AG09319 (cell line): ENCODE measurements at places on chromosomes 5 and 9.

- no peak for DNase-seq
Measured at GRCh38 chr5:24320643-24321042, 324.1 kb downstream of the CDH10 start.

GRCh38 chr9:18785604-18786003 lies 247.4 kb downstream of the SAXO1 start:
- DNase-seq = no peak

DNA sequence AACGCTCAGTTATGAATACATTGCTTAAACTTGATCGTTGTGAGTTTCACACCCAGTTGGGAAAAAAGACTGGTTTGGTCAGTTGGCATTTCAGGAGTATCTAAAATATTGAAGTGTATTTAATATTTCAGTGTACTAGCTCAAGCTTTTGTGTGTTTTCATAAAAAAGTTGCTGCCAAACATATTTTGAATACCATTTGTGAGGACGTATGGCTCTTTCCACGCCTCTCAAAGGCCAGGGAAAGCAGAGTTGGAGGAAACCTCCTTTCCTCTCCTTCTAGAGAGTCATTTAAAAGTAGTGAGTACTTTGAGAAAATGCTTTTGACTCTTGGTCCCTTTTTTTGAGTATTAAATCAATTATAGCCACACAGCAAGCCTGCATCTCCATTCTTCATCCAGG lies 43.2 kb upstream of the ANKRD33B start:
- no peak for DNase-seq

GRCh38 chr5:142420561-142421227 lies 95.9 kb upstream of the SPRY4 start:
- DNase-seq = no peak

GRCh38 chr5:160036884-160037283 lies 27.9 kb downstream of the TTC1 start:
- DNase-seq = no peak

- no peak for DNase-seq
Measured at GRCh38 chr5:213803-214395, 4.1 kb downstream of the CCDC127 start.

DNA sequence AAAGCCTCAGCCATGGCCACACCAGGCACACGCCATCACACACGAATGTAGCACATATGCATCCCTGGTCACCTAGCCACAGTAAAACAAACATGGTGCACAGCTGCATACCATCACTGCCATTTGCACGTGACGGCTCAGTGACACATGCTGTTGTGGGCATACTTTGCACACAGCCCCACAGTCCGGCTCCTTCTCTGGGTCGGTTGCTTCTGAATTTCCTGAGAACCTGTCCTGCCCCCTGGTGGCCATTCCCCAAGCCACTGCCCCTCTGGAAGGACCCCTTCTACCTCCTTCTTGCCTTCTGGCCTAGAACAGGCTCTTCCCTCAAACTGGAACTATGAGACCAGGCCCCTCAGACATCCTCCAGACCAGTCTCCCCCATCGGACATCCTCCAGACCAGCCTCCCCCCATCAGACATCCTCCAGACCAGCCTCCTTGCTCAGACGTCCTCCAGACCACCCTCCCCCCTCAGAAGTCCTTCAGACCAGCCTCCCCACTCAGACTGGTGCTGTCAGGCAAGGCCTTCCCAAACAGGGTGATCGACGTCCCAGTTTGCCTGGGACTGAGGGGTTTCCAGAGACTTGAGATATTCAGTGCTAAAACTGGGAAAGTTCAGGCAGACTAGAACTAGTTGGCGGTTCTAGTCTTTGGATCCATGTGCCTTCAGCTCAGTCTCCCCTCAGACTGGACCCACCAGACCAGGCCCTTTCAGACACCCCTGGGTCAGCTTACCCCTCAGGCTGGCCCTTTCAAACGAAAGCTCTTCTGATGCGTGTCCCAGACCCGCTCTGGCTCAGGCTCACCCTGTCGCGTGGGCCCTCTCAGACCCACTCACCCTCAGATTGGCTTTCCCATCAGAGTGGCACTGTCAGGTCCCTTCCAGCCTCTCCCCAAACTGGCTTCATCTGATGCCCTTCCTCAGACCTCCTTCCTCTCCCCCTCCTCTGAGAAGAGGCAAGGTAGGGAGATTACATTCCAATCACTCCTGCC lies 24.3 kb upstream of the ENHO start:
- DNase-seq = no peak

GRCh38 chr5:14270209-14270702 lies 127.1 kb downstream of the TRIO start:
- no peak for DNase-seq
